Activated CD4-positive, alpha-beta T cell treated with anti-CD3 and anti-CD28 coated beads, Interleukin-2, amount 50 U/mL, for 24 hours (primary cell): ENCODE measurements at places on chromosomes 6 and 20.

DNA sequence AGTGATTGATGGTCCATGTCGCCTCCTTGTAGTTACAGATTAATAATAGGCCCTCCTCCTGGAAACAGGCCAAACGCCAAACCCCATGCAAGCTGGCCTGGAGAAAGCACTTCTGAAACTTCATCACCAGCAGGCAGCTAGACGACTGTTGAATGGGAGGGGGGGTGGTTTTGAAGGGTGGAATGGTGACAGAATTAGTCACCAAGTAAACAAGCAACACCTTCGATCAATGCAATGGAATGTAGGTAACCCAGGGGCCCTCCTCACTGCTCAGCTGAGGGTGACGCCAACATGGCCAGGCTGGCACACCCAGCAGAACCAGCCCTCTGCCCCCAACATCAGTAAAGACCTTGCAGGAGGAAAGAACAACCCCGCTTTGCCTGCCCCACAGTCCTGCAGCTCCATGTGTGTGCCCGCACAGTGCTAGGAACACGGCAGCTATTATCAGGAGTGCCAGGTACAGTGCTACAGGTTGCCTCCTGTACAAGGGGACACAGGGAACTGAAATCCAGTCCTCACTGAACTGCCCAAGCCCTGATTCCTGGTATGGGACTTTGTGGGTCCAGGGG is 2.7 kb downstream of the BCAS1 start:
- DNase-seq: no peak

DNA sequence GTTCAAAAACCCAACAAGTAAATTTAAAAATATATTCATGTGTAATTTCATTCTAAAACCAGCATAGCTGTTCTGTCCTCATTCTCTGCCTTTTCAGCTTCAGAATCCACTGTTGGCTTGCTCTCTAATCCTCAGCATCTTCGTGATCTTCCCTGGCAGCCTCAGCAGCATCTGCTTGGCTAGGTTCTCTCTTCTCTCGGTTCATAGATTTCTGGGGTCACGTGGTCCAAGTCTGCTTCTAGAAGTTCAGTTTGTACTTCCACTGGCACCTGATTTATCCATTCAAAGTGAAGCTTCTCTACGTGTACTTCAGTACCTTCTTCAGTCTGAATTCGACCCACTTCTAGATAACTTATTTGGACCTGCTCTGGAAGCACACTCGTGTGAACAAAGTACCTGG is 245.7 kb downstream of the EPM2A start:
- DNase-seq: no peak

DNA sequence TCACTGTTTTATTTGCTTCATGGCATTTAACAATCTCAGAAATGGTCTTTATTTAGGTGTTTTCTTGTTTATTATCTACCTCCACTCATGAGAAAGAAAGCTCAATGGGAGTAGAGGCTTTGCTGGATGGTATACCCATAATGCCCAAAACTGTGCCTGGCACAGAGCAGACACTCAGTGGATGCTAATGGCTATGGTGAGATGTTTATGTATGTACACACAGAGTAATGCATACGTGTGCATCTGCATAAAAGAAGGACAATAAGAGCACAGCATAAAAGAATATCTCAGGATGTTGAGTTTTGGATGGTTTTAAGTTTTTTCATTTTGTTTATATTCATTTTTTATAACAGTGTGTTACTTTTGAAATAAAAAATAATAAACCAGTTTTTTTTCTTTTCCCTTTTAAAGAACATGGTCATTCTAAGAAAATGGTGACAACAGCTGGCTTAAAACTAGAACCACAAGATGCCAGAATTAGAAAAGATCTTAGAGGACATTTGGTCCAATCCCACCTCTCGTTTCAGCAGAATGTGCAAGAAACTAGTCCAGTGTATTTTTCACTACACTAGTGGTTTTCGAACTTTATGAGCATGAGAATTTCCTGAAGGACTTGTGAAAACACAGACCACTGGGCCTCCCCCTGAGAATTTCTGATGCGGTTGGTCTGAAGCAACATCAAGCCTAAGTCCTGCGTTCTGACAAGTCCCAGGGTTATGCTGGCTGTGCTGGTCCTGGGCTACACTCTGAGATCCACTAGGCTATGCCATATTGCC is 131.9 kb downstream of the FYN start:
- no peak for DNase-seq

DNA sequence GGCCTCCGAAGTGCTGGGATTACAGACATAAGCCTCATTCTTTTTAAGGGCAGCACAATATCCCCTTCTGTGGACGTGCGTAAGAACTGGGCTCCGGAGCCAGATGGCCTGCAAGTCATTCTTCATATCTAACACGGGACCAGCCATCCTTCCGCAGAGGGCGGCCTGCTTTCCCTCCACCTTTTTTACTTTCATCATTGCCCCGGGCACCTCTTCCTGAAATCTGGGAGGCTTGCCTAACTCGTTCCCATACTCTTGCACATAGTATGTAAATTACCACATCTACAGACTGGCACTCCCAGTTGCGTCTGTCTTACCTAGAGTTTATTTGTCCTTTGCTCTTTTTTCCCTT is 29.9 kb upstream of the SLC23A2 start:
- no peak for DNase-seq

DNA sequence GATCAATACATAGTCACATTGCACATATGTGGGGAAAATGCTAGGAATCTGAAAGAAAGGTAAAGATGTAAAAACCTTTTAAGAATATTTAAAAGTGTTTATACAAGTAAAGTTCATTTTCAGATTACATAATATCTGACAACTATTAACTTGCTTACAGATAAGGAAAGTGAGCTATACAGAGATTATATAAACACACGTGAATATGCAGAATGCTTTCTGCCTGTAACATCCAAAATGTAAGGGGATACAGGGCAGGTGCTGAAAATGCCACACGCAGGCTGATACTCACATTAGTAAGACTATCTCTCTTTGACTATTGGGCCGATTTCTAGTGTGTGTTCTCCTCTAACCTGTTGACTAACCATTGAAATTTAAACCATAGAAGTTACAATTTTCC is 17.9 kb upstream of the MAP7 start:
- no peak for DNase-seq

GRCh38 chr20:34522969-34523871 is 7.0 kb downstream of the DYNLRB1 start:
- DNase-seq: no peak

DNA sequence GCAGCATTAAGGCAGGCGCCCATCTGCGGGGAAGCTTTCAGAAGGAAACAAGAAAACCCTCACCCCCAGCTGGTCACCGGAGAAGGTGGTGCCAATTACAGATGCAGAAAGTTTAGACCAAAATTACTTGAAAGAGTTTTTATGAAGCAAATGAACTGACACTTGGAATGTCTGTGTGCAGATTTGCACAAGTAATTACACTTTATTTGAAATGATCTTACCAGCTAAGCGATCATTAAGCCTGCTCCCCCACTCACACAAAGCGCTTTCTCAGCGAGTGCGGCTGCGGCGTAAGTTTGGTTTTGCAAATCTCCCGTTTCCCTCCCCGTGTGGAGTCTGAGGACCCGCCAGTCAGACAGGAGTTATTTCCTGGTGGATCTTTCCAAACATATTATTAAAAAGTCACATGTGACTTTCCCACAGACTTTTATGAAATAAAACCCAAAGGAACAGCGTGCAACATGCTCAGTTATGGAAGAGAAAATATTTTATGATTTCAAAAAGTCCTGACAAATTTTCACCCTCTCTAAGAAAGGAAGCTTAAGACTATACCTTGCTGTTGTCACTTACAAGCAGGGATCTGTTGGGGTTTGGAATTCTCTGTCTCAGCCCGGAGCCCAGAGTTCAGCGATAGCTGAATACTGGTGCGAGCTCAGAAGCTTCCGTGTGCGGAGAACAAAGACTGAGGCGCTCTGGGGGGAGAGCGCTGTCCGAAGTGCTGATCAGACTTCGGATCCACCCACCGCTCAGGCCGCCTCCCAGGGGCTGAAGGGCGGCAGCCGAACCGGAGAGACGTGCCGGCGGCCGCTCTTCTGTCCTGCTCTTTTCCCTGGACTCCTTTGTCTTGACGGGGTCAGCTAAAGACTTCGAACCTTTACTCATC is 2.7 kb upstream of the MYT1 start:
- no peak for DNase-seq

DNA sequence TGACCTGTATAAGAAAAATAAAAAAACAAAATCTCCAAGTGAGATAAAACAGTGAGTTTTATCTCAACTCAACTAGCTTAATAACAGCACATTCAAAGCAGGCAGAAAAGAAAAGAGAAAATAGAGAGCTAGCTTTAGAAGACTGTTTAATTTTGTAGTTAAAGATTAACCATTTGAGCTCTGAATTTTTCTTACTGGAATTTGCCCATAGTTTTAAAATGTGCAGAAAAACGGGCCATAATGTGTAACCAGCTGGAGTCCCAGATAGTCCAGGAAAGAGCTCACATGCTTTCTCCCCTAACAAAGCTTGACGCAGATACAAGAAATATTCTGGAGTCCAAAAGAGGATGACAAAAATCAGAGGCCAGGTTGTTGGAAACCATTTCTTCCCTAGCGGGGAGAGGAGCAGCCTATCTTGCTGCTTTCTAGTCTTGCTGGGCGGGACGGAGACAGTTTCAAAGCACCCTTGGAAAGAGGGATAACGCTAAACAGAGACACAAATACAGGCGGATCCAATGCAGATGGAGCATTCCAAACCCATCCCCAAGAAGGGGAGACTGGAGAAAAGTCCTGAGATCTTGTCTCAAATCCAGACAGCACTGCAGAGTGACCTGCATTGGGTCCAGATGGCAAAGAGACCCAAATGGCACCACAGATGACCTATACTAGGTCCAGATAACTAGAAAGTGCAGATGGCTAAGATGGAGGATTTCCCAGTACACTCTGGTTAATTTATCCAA is 16.1 kb downstream of the TTK start:
- no peak for DNase-seq

DNA sequence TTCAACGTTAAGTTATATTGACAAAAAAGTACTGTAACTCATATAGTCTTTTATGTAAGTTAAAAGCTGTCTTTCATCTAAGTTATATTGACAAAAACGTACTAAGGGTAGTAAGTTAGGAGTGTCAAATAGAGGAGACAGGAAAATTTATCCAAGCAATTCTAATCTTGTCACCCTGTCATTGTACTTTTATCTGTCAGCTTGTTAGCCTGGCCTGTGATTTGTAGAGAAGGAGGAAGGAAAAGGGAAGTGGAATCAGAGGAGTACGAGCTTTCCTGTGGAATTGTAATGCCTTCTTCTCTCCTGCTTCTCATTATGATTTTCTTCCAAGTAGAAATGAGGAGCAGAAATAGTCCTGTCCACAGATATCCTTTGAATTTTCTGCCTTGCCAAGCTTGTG is 18.8 kb downstream of the KCTD20 start:
- no peak for DNase-seq

- DNase-seq: no peak
Observed at GRCh38 chr6:101150226-101150625, 243.3 kb upstream of the GRIK2 start.

DNA sequence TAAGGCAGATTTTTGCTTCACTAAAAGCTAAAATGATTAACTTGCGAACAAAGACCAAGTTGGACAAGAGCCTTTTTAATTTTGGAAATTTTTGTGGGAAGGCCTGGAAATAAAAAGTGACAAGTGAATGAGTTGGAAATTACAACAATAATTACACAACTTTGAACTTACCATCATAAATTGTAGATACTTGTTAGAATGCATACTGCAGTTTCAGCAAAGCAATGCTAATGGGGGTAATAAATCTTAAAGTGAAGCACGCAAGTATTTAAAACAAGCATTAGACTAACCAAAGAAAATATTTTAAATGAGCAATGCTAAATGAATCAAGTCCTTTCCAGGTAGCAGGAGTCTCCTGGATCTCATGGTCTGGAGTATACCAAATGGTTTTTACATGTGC is 83.2 kb upstream of the EYA4 start:
- DNase-seq: no peak

DNA sequence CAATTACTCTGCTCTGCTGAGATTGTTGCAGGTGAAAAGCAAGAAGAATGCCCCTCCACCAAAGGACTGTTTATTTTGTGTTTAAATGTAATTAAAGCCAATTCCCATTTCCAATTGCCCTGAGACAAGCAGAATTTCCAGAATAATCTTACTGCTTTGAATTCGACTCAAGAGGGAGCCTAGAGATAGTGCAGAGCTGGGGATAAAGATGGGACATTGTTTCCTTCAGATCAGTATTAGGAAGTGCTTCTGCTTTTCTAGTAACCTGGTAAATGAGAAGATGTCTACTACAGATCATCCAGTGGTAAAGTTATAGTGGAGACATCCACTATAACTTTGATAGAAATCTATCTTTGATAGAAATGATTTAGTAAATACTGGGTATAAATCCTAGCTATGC is 326.9 kb downstream of the UBE3D start:
- no peak for DNase-seq

DNA sequence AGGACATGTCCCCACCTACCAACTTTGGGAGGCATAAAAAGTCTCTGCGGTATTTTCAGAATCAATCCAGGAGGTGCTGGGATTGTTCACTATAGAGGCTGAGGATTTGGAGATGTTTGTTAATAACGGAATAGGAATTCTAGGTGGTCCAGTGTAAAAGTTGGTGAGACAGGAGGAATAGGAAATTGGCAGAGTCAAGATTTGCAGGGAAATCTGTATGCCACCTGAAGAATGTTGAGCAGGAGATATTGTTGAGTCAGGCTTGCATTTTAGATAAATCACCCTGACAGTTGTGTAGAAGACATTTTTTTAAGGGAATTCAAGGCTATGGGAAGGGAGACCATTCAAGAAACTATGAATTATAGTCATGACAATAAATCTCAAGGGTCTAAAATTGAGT is 124.8 kb downstream of the COL12A1 start:
- DNase-seq: no peak

GRCh38 chr6:157640746-157641451 is 182.1 kb upstream of the SNX9 start:
- no peak for DNase-seq

DNA sequence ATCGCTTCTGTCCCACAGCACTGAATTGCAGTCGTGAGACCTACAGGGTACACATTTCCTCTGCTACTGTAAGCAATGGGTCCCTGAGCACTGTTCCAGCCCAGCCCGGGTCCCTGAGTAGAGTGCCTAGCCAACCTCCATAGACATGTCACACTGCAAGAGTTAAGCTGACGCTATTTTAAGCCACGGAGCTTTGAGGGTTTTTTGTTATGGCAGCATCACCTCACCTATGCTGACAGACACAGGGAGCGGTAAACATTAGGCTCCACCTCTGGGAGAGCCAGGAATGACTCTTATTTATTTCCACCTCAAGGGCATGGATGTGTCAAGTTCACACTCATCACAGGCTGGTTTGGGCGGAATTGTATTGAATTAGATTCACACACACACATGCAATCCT is 45.1 kb downstream of the GRM4 start:
- no peak for DNase-seq

- no peak for DNase-seq
Observed at GRCh38 chr6:91961236-91961635, 1374.4 kb upstream of the MAP3K7 start.

GRCh38 chr20:32252189-32252588 is 25.3 kb upstream of the KIF3B start:
- DNase-seq: peak; percentile 82

- DNase-seq: no peak
Observed at GRCh38 chr6:101931766-101932165, 538.3 kb downstream of the GRIK2 start.
